Spinal cord (tissue), 10 donors: ENCODE measurements at places on chromosomes 1 and 21. TPM values are rescaled to one million over a fixed set of nuclear protein-coding genes. Genes with fewer than 3 reads are reported as not detected.

Gene RCAN3
- total RNA-seq, result 9.1 TPM

Gene HFM1
- total RNA-seq, result 9.1 TPM

Gene TAF13
- 23.6 TPM for total RNA-seq

Gene SLC6A17
- total RNA-seq, result 2.6 TPM

Gene A3GALT2
- total RNA-seq, result not detected

Gene ODR4
- 55.3 TPM for total RNA-seq

Gene NECTIN4
- total RNA-seq, result not detected
